HT1080 (cell line): ENCODE measurements at places on chromosomes 2 and 18.

DNA sequence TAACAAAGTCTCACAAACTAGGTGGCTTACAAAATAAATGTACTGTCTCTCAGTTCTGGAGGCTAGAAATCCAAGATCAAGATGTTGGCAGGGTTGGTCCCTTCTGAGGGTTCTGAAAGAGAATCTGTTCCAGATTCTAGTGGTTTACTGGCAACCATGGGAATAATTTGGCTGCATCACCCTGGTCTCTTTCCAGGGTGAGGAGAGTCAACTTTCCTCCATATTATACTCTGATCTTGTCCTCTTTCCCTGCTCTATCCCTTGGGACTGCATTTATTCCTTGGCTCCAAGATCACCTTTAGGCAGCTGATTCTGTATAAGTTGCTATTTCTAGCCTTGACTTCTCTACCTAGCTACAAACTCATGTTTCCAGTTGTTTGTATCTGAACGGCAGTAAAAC is 35.2 kb downstream of the SLC40A1 start:
- no peak for DNase-seq

- no peak for DNase-seq
Measured at GRCh38 chr2:99794414-99794813, 304.6 kb upstream of the REV1 start.

GRCh38 chr18:12408247-12408869 is 629 bp downstream of the PRELID3A start:
- DNase-seq, result no peak

DNA sequence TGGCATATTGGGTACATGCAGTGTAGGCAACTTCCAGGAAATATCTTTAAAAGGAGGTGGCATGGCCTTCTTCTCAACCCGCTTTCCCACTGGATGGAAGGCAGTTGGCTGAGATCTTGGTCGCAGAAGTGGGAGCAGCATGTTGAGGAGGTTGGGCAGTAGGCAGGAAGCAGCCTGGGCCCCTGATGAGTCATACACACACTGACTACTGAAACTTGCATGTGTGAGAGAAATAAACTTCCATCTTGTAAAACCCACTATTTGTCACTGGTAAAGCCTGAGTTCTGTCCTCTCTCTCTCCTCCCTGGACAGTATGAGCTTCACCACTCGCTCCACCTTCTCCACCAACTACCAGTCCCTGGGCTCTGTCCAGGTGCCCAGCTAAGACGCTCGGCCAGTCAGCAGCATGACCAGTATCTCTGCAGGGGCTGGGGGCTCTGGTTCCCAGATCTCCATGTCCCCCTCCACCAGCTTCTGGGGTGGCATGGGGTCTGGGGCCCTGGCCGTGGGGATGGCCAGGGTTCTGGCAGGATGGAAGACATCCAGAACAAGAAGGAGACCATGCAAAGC is 233.8 kb upstream of the SPRED2 start:
- DNase-seq, result peak; percentile 85

GRCh38 chr18:48705531-48705930 is 166.7 kb downstream of the CTIF start:
- DNase-seq, result no peak

- peak; percentile 52 for DNase-seq
Measured at GRCh38 chr2:216023055-216023648, 9.8 kb upstream of the MREG start.

- peak; percentile 81 for DNase-seq
Measured at GRCh38 chr2:64675860-64676259, 22.1 kb upstream of the SERTAD2 start.

- DNase-seq, result peak; percentile 92
Measured at GRCh38 chr2:18299423-18300212, 260.8 kb downstream of the RDH14 start.

GRCh38 chr2:187001248-187001647 is 152.3 kb upstream of the ZSWIM2 start:
- no peak for DNase-seq

DNA sequence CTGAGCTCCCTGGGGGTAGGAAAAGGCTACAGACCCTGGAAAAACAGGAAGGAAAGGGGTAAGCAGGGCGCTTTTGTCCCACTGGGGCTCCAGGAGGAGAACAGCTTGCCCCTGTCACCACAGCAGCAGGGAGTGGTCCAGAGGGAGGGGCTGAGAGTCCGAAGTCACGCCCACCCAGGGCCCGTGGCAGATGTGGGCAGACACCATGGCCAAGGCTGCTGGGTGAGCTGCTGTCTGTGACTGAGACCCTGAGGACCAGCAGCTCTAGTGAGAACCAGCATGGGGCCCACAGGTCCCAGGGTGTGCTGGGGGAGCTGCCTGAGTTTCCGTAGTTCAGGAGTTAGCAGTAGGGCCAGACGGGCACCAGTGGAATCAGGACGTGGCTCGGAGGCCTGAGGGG is 162.0 kb downstream of the SPP2 start:
- DNase-seq, result no peak

DNA sequence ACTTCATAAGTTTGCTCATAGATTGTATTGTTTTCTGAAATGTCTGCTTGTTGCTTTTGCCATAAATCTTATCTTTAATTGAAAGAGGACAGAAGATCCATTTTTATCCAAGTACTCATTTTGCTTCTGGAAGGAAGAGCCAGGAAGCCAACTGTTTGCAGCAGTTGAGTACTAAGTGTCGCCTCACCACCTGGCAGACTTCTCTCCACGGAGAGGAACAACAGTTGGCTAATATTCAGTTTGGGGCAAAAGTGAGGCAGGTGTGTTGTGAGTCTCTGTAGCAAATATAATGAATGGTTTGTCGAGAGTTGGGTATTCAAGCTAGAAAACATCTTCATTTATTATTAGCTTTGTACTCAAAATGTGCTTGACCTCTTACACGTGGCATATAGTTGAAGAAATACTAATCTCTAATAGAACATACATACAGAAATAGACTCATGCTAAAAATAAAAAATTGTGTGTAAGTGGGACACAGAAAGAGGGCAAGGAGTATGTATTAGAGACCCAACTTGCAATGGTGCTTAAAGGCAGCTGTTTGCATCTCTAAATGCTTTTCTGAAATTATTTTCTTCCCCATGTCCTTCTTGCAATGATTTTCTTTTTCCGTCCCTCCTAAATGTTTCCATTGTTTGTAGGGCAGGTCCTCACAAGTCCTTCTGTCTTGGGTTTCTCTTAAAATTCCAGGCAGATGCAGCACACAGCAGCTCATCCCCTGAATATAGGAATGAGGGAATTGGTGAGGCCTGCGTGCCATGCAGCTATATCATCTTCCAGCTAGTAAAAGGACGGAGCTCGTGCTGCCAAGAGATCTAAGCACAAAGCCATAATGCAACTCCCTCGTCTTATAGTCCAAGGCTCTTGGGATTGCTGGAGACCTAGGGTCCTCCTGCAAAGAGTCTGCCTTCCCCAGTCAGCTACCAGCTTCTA is 44.8 kb upstream of the MAP3K20 start:
- no peak for DNase-seq

DNA sequence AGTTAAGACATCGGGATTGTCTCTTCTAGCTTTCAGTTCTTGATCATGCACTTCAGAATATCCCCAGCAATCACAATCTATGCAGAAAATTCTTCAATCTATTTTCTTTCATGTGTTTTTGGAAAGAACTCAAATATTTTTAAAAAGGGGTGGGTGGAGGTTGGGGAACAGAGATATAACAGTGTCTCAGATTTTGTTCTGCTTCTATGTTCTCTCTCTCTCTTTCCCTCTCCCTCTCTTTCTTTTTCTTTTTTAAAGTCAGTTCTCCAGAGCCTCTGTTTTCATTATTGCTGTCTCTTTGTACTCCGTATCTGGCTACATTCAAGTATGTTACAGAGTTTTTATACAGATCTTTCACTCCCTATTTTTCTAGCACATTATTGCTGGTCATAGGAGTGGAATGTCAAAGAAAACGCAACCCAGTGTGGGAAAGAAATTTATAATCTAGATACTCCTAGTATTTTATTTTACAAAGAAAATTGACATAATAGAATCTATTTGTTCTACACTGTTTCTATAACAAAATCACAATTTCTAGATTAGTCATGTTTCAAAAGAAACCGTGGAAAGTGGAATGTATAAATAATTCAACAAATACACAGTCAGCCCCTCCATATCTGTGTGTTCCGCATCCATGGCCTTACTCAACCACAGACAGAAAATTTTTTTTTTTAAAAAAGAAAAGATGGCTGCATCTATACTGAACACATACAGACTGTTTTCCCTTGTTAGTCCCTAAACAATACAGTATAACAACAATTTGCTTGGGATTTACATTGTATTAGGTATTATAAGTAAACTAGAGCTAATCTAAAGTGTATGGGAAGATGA is 11.2 kb upstream of the NEMP2 start:
- DNase-seq, result no peak

DNA sequence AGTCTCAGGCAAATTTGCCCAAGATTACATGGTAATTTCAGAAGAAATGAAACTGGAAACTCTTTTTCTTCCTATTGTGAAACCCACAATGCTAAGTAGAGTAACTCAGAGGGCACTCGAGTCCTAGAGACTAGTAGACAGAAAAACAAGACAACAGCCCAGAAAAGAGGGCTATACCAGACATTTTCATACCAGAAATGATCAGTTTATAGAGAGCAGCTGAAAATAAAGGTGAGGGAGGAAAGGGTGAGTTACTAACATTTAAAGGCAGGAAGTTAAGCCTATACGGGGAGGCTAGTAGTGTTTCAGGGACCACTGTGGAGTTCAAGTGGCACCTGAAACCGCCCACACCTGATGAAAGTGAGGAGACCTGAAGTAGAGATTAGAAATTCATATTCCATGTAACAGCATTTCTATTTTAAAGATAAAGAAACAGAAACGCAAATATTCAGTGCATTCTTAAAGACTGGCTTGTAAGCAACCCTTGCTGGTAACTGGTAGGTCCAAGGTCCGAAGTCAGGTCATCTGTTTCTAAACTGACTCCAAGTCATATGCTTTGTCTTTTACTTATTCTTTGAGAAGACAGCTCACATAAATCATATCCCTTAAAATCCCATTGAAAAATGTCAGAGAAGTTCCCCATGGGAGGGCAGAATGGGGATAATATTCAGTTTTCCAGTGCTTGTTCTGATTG is 145.1 kb upstream of the ITGB6 start:
- DNase-seq, result no peak

GRCh38 chr18:45274026-45274425 is 341.2 kb upstream of the SLC14A2 start:
- no peak for DNase-seq

DNA sequence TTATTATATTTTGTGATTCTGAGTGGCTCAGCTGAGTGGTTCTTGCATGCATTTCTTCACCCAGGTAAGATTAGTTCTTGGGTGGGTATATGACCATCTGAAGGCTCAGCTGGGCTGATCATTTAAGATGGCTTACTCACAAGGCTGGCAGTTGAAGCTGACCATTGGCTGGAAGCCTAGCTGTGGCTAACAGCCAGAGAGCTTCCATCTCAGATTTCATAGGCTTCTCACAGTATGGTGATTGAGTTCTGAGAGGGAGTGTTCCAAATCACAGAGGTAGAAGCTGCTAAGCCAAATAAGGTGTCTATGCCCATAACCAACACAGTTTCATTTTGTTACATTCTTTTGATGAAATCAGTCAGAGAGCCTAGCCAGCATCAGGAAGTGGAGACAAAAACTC is 117.4 kb upstream of the RPRM start:
- DNase-seq, result peak; percentile 78

DNA sequence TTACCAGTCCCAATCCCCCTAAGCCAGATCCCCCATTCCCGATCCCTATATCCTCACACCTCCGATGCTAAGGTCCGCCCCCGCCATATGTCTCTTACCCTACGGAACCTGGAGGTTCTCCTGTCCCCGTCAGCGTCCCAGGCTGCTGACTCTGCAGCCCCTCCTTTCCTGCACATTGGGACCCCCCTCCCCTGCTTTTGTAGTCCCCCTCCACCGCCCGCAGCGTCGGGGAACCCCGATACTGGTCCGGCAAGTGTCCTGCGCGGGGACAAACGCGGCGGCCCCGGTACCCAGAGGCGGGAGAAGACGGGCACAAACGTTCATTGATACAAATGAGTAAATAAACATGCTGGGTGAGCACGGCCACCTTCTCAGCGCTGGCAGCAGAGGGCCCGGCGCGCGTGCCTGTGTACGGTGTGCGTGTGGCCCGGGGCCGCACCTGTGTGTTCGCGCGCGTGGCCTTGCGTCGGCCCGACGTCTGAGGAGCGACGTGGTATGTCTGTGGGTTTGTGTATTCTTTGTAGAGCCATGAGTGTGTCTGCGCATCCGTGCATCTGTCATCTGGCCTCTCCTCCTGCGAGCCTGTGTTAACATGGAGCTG is 2.0 kb upstream of the CYP26B1 start:
- DNase-seq, result no peak

DNA sequence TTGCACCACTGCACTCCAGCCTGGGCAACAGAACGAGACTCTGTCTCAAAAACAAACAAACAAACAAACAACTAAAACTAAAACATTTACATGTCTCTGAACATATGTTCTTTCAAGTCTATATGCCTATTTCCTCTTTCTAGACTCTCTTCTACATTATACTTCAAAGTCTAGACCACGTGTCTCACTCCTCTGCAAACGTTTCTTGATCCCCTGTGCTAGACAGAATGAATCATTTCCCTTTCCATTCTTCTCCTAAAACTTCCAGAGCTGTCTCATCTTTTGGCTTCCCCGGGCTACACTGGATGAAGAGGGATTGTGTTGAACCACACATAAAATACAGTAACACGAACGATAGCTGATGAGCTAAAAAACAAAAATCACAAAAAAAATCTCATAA is 67.1 kb downstream of the BAZ2B start:
- peak; percentile 75 for DNase-seq

GRCh38 chr2:193894081-193894480 is 1699.3 kb upstream of the TMEFF2 start:
- DNase-seq, result no peak

DNA sequence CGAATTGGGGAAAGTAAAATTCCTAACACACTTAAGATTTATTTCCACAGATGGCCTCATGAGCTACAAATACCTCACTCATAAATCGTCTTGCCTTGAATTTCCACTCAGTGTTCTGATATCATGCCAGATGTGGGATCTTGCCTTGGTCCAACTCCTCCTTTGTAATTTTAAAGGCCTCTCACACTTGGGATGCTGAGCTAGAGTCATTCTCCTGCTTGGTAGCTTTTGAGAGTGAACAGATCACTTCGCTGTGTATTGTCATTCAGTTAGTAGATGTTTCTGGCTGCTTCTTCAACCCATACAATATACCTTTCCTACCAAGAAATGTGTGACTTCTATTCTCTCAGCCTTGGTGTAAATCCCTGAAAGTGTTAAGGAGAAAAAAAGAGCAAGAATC is 309.2 kb downstream of the NRXN1 start:
- no peak for DNase-seq

DNA sequence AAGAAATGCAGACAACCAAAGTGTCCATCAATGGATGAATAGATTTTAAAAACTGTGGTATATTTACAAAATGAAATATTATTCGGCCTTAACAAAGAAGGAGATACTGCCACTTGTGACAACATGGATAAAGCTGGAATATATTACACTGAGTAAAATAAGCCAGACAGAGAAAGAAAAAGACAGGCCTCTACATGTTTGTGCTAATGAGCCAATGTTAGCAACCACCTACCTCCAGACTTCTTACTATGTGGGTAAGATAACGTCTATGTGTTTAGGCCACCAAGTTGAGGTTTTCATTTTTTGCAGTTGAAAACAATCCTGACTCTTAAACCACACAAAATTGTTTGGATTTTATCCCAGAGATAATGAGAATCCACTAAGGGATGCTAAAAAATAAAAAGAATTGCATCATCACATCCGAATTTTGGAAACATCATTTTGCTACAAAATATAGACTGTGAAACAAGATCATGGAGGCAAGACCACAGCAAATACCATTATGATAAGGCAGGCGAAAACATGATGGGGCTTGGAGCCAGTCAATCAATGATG is 47.0 kb downstream of the EVA1A start:
- DNase-seq, result no peak
